ENCODE measurements at places on chromosomes 6 and 20.

DNA sequence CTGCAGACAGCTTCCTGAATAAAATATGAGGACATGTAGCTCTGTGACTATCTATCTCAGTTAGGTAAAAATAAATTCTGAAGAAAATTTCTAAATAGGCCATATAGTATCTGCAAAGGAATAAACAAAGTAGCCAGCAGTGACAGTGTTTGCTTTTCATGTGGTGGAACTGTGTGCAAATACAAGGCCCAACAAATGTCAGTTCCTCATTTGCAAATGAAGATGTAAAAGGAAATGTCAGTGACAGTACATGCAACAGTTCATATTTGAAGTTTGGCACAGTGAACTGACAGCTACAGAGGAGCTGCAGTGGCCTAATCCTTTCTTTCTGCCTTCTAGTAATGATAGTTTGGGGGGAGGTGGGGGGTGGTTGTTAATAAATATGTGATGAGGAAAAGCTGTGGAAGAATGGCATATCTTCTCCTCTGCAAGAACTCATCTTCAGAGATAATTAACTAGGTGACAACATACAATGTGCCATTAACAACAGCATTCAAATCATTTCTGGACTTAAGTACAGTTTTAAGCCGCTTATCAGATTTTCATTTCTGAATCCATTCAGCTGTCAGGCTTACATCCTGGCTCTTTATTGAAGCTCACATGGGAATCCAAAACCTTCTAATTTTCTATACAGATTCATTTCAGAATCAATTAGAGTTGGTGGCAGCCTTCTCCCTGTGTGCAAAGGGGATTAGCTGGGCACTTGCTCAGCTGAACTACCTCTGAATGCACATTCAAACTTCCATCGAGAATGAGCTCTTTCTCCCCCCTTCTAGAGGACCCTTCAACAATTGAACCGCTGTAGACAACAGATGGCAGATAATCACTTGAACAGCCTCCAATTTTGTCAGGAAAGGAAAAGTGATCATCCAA lies 1059.0 kb upstream of the EPHA7 start:
- DNase-seq: no peak

GRCh38 chr20:47263080-47263464 lies 93.4 kb downstream of the ZMYND8 start:
- no peak for DNase-seq

DNA sequence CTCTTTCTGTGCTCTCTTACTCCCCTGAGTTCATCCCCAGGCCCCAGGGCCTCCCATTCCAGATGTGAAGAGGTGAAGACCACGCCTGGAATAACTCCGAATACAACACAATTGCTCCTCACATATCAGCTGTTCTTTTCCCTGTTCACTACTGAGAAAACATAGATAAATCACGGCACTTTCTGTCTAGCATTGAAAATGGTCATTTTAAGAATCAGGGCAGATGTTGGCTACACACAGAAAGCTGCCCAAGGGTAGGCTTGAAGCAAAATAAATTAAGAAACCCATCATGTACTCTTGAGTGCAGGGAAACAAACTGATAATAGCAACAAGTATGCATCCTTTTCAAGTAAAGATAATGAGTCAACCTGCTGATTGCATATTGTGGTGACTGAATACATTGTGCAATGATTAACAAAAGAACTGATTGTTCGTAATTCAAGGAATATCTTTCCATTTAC lies 382.5 kb downstream of the PRKN start:
- DNase-seq: no peak

- no peak for DNase-seq
These were observed 779.6 kb downstream of the MAFB start for GRCh38 chr20:39909447-39909846.

DNA sequence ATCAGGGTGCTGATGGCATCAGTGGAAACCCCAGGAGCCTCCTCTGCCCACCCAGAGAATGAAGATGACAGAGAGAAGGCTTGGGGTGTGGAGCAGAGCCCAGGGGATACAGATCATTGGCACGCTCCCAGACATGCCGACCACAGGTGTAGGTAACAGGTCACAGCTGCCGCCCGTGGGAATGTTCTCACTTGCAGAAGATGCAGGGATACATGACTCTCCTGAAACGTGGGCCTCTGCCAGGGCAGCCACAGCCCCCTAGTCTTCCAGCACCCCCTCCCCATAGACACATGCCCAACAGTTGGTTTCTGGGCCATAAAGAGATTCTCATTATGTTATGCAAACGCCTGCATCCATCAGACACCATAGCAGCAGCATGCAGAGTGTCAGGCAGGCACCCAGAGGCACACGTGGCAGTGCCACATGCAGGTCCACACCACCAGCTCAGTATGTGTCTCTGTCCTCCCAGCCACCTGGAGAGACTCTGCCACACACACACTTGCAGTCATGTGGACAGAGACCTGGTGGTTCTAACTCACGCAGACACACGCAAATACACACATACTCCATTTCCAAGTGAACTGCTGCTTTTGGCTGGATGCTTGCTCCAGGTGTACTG lies 45.5 kb downstream of the LRFN2 start:
- DNase-seq: no peak

DNA sequence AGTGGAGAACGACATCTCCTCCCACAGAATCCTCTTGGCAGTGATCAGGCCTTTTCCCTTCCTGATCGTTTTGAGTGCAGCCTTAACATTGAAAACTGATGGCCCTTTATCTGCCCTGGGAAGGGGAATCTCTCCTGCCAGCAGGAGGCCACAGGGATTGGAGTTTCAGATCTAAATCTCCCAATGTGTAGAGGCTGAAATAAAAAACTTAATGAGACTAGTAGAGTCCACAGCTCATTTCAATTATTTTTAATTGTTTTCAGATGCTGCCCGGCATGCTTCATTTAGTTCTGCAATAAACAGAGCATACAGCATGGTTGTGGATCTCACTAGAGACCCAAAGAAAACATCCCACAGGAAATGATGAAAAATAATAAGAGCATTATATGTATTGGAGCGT lies 662.2 kb upstream of the HS3ST5 start:
- DNase-seq: no peak

DNA sequence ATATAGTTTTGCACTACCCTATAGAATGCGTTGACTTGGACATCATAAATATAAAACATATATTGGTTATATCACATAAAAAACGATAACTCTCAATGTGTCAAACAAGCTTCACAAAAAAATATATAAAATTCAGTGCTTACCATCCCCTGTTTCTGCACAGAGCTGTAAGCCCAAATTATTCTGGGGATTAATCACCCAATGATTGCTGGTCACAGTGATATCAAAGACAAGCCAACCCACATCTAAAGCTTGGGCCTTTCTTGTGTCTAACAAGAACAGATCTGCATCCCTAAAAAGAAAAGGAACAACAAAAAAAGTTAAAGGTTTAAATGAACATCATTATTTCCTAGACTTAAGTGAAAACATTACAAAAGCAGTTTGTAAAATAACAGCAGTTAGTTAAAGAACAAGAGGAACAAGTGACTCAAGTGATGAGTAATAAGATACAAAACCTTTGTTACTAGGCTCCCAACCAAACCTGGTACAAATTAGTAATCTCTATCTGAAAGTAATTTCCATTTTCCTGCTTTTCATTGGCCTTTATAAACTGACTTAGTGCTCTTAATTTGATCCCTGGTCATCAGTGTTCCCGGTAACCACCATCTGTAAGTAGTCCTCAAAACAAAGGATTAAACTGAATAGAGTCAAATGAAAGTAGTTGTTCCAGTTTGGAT lies 81.1 kb downstream of the BMP5 start:
- peak; percentile 30 for DNase-seq

- no peak for DNase-seq
These were observed 211.6 kb upstream of the FOXQ1 start for GRCh38 chr6:1100269-1100668.

- no peak for DNase-seq
These were observed 168.0 kb upstream of the ID4 start for GRCh38 chr6:19669206-19669605.

GRCh38 chr6:4723383-4723782 lies 52.8 kb upstream of the CDYL start:
- DNase-seq: no peak

DNA sequence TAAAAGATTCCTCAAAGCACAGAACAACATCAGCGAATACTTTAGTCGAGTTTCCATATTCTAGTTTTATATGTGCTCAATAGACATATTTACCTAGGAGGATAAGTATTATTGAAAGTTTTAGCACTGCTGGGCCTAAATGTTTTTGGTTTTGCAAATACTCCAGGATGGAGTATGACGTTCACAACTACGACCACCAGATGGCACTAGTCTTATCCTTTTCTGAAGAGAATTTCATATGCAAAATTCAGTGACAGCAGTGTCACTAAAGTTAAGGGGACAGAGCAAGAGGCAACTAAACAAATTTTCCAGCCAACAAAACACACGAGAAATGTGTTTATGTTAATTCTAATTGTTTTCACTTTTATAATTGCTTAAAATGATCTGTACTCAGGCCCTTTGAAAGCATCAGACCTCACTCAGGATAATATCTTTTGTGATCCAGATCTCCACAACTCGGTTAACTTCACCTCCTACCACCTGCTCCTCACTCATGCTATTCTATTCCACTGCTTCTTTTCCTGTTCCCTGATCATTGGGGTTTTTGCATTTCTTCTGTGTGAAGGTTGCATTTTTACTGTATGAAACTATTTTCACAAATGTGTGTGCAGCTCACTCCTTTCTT lies 220.8 kb downstream of the TRDN start:
- DNase-seq: peak; percentile 52

DNA sequence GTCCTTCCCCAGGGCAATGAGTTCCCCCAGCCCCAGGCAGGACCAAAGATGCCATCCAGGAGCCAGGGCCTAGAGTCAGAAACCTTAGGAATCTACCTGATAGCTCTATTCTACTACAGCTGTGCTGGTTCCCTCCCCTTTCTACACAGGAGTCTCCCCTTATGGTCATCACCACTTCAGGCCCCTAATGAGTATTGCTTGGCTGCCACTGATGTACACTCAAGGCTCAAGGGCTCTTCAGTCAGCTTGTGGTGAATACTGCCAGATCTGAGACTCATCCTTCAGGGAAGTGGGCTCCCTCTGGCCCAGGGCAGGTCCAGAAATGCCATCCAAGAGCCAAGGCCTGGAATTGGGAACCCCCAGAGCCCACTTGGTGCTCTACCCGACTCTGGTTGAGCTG lies 248.6 kb downstream of the ALDH8A1 start:
- no peak for DNase-seq

GRCh38 chr6:150229436-150230163 lies 86.8 kb downstream of the PPP1R14C start:
- no peak for DNase-seq

- DNase-seq: no peak
These were observed at the start of gene TULP1 for GRCh38 chr6:35512740-35513139. TSS of gene TULP1 (minus strand) at chr6:35512896. CDS start at chr6:35512858, 38 bp downstream.

GRCh38 chr6:20644667-20645370 lies 110.6 kb downstream of the CDKAL1 start:
- DNase-seq: no peak

- no peak for DNase-seq
These were observed 640 bp downstream of the SAYSD1 start for GRCh38 chr6:39114388-39114703.

GRCh38 chr6:53929041-53929820 lies 134.4 kb downstream of the LRRC1 start:
- DNase-seq: no peak

DNA sequence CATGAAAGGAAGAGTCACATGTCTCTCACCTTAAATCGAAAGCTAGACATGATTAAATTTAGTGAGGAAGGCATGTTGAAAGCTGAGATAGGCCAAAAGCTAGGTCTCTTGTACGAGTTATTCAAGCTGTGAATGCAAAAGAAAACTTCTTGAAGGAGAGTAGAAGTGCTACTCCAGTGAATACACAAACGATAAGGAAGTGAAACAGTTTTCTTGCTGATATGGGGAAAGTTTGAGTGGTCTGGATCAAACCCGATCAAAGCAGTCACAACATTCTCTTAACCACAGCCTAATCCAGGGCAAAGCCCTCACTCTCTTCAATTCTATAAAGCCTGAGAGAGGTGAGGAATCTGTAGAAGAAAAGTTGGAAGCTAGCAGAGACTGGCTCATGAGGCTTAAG lies 1.9 kb upstream of the TPD52L1 start:
- DNase-seq: no peak

DNA sequence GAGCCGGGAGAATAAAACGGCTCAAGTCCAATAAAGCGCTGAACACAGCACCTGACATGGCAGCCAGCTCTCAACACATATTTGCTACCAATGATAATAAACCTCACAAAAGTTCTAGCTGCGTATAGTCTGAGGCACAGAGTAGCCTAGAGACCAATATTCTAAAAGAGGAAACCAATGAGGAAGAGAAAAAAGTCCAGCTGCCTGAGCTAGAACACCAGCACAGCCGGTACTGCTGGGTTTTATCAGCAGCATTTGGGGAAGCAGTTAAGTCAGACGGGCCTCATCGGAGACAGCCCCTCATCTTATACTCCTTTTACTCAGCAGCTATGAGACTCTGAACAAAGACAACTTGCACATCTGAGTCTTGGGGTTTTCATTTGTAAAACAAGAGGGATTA lies 2.4 kb upstream of the RTF2 start:
- no peak for DNase-seq

GRCh38 chr6:42177514-42178364 lies 4.6 kb downstream of the GUCA1A start:
- no peak for DNase-seq

DNA sequence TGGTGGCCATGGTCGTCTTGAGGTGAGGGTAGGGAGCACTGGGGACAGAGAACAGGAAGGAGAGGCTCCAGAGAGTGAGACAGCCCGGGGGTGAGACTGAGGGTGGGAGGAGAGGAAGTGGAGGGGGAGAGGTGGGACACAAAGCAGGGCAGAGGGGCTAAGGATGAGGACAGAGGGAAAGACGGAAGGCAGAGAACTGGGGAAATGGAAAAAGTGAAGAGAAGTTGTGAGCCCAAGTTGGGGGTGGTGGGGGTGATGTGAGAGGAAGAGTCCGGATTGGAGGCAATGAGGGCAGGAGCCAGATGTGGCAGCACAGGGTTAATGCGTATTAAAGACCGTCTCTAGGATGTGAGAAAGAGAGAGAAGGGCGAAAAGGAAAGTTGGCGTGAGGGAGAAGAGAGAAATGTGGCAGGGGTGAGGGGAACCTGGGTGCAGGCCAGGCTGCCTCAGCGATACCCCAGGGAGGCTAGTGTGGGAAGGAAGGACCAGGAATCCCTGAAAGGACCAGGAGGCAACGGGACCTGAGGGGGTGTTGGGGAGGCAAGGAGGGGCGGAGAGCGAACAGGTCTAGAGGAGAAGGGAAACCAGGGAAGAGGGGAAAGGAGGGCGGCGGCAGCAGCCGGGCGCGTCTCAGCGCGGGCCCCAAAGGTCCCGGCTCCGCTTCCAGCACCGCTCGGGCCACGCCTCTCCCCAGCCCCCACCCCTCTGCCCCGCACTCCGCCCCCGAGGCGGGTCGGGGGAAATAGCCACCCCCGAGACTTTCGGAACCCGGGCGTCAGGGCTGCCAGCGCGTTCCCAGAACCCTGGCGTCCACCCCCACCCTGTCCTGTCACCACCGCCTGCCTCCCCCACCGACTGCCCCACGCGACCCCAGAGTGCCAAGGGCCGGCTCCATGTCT lies at the start of gene PPP1R18:
Gene PPP1R18, minus strand, starts transcription at position 637 of the 899 bp plus-strand sequence. Its CDS starts 627 bp downstream, at position 10.
- DNase-seq: peak; percentile 84
